ENCODE measurements at places on chromosomes 4 and X. TPM values are rescaled to one million over a fixed set of nuclear protein-coding genes. Genes with fewer than 3 reads are reported as not detected.

- no peak for DNase-seq
These were observed 168.8 kb upstream of the FAM47A start for GRCh38 chrX:34300871-34301270.

DNA sequence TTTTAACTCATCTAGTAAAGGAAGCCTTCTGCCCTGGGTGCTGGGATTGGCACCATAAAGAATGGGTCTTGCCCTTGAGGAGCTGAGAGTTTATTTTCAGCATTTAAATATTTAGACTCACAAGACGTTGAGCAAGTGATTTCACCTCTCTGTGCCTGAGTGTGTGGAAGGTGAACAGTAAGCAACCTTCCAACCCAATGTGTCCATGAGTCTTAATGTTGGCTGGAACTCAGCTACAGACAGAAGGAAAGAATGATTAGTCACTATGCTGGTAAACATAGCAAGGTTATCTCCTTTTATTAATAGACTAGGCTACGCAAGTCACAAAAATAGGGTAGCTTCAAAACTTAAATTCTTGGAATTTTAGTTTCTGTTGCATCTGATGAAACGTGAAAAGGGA is 277.4 kb upstream of the GATB start:
- no peak for DNase-seq

GRCh38 chr4:172050911-172051310 is 237.7 kb downstream of the GALNTL6 start:
- DNase-seq, result no peak

DNA sequence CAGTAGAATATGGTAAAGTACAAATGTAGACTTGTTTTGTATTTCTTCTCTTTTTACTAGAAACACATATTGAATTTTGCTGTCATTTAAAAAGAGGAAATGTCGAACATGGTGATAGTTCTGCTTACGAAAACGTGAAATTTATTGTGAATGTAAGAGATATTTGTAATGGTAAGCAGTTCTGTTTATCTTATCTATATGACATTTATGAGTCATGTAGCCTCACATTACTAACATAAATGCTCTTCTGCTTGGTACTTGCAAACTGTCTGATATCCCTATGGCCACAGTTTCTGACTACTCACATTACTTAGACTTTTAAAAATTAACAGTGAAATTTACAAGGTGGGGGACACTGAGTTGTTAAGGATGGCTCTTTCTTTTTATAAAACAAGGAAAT is 57.9 kb downstream of the PASD1 start:
- no peak for DNase-seq

DNA sequence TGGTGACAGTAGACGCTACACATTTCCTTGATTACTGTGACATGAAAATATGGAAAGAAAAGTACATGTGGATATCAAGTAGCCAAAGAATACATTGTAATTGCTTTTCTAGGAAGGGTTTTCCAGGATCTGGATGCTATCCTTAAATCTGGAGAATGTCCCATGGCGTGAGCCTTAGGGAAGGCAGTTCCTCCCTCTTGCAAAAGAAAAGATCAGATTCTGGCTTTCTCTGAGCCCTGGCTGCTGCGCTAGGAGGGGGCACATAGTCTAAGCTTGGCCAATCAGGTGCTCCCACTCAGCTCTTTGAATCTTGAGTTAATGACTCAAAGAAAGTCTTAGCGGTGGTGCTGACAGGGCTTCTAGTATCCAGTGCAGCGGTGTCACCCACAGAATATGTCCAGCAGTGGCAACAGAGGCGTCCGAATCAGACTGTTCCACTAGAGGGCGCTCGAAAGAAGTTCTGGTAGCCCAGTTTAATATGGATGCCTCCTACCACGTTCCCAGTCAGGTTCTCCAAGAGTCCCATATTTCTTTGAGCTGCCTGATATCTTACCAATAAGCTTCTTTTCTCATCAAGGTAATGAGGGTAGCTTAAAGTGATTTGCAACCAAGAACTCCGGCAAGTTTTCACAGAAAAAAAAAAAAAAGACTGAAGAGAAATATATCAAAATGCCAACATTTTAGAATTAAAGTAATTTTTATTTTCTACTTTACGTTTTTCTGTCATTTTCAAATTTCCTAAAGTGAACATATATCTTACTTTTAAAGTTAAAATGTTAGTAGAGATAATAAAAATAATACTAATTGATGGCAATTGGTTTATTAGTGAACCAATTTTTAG is 213.4 kb upstream of the S100G start:
- no peak for DNase-seq

GRCh38 chrX:108032944-108033343 is 11.9 kb upstream of the VSIG1 start:
- DNase-seq, result no peak

Gene MAGEA9B
- total RNA-seq, result not detected

Gene MAN2B2
- total RNA-seq, result 39.5 TPM

Gene ARR3
- total RNA-seq, result not detected
